ENCODE measurements at places on chromosomes 5 and 9.

DNA sequence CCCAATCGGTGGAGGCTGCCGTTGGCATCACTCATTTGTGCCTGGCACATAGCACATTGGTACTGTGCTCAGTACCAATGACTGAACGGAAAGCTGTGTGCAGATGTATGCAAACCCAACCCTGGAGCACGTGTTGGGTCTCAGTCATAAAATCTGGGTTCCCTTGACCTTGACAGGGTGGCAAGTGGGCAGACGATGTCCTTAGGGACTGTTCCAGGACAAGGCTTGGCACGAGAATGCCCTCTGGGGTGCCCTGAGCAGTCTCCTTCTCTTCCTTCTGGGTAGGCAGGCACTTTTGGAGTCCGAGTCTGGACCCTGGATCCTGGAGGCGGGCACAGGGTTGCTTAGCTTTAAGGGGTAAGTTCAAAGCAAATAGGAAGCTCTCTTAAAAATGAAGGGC is 75.8 kb downstream of the MACROH2A1 start:
- DNase-seq, result no peak

DNA sequence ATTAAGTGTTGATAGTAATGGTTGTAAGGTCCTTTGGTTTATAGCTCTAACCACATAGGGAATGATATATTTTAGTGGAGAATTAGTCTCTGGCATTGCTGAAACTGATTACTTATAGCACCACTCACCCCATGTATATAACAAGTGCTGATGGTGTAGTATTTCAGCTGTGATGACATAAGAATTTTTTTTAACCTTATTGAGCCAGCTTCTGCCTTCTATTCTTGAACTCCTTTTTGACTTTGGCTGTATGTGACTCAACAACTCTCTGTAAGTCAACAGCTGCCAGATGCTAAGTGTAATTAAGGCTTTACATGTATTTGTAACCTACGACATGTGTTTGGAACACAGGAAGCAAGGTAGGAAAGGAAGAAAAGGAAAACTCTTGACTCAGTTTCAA is 929.6 kb upstream of the WWC1 start:
- peak; percentile 14 for DNase-seq

GRCh38 chr9:94916956-94917355 is 190.5 kb downstream of the AOPEP start:
- DNase-seq, result no peak

DNA sequence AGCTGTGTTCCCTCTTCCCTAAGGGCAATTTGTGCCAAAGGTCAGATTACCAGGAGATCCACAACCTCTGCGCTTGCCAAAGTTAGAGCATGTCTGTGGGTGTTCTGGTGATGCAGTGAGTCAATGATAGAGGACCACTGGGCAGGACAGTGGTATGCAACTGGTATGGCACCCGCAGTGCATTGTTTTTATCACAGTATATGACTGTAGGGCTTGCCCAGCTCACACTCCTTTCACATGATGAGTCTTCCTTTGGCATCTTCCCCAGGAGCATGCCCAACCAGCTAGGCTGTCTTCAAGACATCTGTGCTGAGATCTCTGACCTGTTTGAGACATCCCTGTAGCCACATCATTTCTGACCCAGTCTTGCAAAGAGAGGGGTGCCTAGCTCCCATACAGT is 1650.0 kb upstream of the CDH6 start:
- DNase-seq, result no peak

DNA sequence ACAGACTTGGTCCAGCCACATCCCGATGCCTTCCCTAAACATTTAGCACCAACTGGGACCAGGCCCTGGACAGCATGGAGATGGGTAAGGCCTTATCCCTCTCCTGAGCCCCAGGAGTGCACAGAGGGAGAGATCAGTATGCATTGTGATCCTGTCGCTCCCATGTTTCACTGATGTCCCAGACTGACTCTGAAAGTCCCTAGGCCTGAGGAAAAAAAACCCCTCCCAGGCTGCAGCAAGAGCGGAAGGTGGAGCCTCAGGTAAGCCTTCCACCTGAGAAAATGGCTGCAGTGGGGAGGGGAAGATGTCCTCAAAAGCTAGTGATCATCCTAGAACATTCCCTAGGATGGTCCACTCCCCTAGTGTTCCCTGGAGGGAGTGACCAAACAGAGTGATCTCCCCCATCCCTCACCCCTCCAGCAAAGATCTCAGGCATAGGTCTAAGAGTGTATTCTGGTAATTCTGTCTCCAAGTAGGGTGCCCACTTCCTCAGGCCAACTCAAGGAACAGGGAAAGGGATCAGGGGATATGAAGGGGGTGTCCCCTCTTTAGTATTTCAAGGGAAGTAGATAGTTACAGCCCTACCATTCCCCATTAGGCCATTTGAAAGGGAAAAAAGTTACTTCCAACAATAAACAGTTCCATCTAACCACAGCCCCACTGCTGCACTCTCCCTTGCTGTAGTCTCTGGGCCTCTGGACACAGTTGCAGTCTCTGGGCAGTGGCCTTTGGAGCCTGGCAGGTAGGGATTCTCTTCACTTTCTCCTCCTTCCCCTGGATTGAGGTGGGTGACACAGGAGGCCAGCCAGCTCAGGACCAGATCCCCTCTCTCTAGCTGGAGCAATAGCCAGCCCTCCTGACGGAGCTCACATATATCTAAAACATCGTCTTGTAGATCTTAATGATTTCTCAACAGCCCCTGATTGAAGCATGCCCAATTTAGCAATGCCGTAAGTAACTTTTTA is 6.8 kb upstream of the CXXC5 start:
- no peak for DNase-seq

- no peak for DNase-seq
These were observed 21.1 kb upstream of the TERT start for GRCh38 chr5:1315709-1316587.

- no peak for DNase-seq
These were observed 30.8 kb upstream of the PRDM12 start for GRCh38 chr9:130633336-130634190.

- DNase-seq, result no peak
These were observed 5.0 kb upstream of the NSD1 start for GRCh38 chr5:177128551-177128981.

DNA sequence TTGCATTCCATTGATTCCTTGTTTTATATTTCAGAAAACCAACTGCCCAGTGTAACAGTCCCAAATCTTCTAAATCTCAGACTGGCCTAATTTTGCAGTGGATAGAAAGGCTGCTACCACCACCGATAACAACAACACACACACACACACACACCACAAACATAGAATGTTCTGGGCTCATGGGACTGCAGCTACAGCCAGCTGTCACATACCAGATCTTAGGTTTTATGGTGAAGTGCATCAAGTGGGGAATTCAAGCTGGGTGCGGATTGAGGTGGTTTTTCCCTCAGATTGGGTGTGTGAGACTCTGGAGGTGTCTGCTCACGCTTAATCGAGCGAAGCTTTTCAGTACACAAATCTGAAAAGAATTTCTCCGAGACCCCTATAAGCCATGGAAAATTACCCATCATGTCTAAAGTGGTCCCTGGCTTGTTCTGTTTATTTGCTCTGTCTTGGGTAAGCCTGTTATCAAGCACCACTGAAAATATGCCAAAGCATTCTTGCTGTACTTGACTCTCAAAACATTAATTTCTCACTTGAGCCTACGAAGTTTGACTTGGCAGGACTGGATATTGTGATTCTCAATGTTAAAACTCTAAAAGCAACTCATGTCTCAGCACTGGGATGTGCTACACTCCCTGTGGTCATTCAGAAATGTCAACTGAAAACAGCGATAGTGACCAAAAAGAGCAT is 71.1 kb downstream of the ALDH7A1 start:
- no peak for DNase-seq

GRCh38 chr5:53037141-53037859 is 48.1 kb downstream of the ITGA2 start:
- DNase-seq, result peak; percentile 72

GRCh38 chr9:130451509-130452388 is 7.0 kb downstream of the ASS1 start:
- peak; percentile 84 for DNase-seq

GRCh38 chr9:7561527-7562080 is 238.0 kb downstream of the DMAC1 start:
- DNase-seq, result no peak

DNA sequence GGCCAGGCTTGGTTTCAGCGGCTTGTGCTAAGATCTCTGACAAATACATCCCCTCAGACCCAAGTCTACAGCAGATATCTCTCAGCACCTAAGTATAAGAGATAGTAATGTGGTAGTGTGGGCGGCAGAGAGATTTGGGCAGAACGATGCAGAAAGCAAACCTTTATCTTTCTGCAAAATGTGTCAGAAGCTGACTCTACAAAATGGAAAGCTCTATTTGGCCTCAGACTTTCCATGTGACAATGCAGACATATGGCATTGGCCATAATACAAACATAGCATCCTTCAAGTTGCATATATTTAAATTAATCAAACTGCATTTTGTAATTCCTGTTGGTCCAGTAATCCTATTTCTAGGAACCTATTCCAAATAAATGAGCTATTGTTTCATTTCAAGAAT is 102.5 kb upstream of the RAI14 start:
- no peak for DNase-seq

GRCh38 chr9:91222457-91222856 is 139.3 kb downstream of the AUH start:
- DNase-seq, result no peak

- DNase-seq, result no peak
These were observed 75.5 kb downstream of the OTULIN start for GRCh38 chr5:14739981-14740380.

GRCh38 chr5:181145133-181145532 is 2.3 kb upstream of the OR2V2 start:
- DNase-seq, result no peak

- peak; percentile 63 for DNase-seq
These were observed 20.4 kb upstream of the IER5L start for GRCh38 chr9:129198319-129199043.

DNA sequence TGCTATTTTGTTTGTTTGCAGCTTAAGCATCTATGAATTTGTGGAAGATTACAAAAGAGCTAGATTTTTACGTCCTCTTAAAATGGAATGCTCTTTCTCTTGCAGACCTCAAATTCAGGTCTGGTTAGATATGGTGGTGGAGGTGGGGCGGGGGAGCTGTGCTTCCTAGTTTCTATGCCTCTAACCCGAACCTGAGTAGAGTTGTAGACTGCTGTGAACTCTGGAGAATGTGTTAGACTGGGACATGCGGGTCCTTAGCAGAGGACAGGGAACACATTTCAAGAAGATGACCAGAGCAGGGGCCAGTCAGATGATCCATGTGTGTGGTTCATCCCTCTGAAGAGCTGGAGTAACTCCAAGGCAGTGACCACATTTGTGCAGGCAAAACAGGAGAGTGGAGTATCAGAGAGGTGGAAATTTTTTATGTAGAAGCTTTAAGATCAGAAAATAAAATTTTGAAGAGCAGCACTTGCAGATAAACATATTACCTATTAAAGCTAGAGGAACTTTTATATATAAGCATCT is 154.9 kb downstream of the FAM174A start:
- no peak for DNase-seq

- no peak for DNase-seq
These were observed 41.7 kb upstream of the NKD2 start for GRCh38 chr5:966941-967340.

DNA sequence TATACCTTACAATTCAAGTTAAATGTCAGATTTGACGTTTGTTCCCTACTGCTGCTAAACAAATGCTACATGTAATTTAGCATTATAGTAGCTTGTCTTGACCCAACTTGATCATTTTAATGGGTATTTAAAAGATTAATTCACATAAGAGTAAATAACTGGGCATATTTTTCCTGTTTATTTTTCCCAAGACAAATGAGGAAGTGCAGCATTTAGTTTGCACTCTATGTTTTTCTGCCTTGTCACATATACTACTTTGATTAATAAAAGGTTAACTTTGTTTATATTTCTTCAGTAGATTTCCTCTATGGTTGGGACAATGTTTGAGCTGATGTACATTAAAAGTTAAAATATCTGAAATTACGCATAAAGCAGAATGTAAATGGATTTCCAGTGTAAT is 641.8 kb downstream of the PRR16 start:
- no peak for DNase-seq

DNA sequence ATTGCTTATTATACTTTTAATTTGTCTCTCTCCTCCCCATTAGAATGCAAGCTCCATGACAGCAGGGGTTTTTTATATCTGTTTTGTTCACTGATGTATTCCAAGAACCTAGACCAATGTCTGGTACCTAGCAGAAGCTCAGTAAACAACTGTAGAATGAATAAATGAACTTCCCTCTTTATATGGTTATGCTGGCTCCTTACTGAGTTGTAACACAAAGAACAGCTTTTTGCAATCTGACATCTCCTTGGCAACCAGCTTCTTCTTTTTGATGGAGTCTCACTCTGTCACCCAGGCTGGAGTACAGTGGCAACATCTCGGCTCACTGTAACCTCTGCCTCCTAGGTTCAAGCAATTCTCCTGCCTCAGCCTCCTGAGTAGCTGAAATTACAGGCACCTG is 13.6 kb downstream of the TRMO start:
- DNase-seq, result no peak

DNA sequence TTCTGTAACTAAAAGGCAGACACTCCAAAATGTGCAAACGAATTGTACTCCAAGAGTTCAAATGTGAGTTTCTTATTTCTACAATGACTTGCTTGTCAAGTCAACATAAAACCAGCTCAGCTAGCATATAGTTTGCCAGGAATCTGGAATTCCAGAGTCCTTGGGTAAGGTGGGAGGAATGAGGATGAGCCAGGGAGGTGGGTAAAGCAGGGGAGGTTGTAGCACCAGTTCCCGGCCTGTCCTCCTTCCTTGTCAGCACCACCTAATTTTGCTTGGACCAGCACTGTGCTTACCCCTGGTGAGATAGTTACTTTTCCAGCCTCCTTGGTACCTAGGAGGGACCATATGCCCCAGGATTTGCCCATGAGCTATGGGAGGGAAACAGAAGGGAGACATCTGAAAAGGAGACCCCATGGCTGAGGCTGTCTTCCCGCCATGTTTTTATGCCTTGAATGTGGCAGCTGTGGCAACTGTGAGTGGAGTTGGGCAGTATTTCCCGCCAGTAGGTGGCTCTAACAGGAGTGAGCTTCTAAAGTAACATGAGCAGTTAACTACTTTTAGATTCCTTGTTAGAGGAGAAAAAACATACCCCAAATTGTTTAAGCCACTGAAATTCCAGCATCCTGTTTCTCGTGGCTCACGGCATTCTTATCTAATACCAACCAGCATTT is 302.5 kb downstream of the TENT4A start:
- no peak for DNase-seq

DNA sequence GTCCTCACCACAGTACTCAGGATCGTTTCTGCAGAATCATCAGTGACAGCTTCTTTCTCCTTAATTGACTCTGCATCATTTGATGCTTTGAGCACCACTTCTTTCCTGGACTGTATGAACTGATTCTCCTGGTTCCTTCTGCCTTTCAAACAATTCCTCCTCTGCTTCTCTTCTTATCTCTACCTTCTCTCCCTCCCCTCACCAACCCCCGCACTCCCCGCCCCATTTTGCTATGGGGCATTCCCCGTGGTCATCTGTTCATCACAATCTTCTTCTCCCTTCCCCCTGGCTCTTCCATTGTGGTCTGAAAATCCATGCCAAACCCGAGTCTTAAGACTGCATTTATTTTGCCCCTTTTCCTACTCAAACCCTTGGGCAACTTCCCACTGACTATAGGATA is 57.9 kb downstream of the FAM78A start:
- no peak for DNase-seq
